ENCODE measurements at places on chromosomes 6 and 20. TPM values are rescaled to one million over a fixed set of nuclear protein-coding genes. Genes with fewer than 3 reads are reported as not detected.

Gene UQCC2
- 22.2 TPM for total RNA-seq

Gene OSER1
- 80.6 TPM for total RNA-seq

Gene TRIM27
- 42.2 TPM for total RNA-seq

Gene HCRTR2
- total RNA-seq, result not detected

Gene CD40
- total RNA-seq, result 18.2 TPM

Gene HSD17B8
- 13.7 TPM for total RNA-seq

Gene HIVEP2
- total RNA-seq, result 21.6 TPM

Gene ERMARD
- total RNA-seq, result 12.5 TPM

Gene SSTR4
- not detected for total RNA-seq

Gene IFNGR1
- 53.2 TPM for total RNA-seq

Gene KCNK5
- 7.9 TPM for total RNA-seq

Gene TBXT
- total RNA-seq, result 0.17 TPM

Gene LZTS3
- 17.1 TPM for total RNA-seq

Gene TSBP1
- total RNA-seq, result not detected

Gene GDAP1L1
- not detected for total RNA-seq

Gene OPRM1
- total RNA-seq, result 0.40 TPM

Gene FOXQ1
- total RNA-seq, result 2.5 TPM

Gene RAB44
- 1.2 TPM for total RNA-seq

DNA sequence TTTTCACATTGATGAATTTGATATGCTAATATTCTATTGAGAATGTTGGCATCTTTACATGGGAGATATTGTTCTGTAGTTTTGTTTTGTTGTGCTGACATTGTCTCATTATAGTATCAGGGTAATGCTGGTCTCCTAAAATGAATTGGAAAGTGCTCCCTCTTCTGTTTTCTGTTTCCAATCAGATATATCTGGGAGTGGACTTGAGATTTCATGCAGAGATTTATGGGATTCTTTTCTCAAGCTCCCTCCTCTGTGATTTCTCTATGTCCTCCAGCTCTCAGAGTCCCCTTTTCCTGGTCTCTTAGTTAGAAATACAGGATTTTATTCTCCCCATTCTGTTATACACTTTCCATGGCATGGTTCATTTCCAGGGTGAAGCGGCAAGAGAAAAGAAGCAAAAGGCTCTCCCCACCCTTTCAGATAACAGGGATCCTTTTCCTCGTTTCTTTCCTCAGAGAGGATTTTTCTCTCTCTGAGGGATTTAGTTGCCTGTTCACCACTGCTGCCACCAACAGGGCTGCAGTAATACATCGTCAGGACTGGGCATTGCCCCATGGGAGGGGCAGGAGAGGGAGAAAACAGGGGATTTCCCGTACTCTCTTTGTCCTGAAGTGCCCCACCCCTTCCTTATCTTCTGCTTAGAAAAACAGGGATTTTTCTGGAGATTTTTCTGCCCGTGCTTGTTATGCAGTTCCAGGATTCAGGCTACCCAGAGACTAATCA, 59.3 kb upstream of the STMND1 start:
- peak; percentile 26 for DNase-seq

DNA sequence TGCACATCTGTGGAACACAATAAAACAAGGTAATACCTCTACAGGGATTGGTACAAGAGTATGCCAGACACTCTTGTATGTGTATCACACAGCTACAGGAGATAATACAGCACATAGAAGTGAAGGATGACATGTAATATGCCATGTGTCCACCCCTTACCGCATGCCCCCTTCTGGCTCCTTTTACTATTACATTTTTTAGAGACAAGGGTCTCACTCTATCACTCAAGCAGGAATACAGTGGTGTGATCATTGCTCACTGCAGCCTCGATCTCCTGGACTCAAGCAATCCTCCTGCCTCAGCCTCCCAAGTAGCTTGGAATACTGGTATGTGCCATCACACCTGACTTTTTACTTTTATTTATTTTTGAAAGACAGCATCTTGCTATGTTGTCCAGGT, 4.2 kb upstream of the NCR3 start:
- DNase-seq, result no peak

DNA sequence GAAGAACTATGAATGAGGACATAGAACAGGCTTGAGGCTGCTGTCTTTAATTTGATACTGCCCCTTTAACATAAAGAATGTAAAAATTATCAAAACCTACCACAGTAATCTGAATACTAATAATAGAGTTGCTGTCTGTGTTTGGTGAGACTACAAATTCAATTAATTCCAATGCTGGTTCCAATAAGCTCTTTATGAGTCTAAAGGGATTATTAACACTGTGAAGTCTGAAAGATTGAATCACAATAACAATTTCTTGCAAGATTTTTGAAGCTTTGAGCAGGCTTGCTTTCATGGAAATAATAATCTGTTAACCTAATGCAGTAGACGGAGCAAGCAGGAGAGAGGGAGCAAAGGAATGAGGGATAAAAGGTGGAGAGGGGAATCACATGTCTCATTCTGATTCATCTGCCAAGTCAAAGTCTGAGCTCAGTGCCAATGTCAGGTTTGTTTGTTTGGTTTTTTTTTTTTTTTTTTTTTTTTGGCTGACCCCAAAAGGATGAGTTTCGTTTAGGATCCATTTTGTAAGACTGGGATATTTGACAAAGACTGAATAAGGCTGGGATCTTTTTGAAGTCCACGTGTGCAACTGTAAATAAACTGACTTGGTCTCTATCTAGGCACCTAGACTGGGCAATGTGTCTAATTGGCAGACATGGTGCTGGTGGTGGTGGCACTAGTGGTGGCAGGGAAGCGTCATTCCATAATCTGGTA, 211.6 kb downstream of the RNF144B start:
- DNase-seq, result no peak

- no peak for DNase-seq
Measured at GRCh38 chr20:61271312-61272231, 19.5 kb downstream of the CDH4 start.

- DNase-seq, result no peak
Measured at GRCh38 chr6:14620522-14620921, 502.9 kb downstream of the CD83 start.

DNA sequence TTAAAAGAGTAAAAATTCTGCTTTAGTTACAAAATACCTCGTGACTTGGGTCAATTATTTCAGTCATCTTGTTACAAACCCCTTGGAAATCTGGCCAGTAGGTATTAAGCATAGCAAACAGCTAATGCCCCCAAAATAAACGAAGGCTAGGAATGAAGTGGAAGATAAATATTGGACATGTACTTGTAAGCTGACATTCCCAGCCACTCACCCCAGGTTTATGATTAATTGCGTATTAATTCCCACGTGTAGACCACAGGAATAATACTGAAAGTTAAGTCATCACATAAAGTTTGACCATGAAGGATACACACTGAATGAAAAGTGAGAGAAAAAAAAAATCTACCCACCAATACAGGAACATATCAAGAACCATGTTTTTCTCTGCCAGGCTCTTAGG, 936.5 kb upstream of the ADGRB3 start:
- no peak for DNase-seq

GRCh38 chr20:60136645-60137401, 178.6 kb downstream of the CDH26 start:
- DNase-seq, result peak; percentile 39

GRCh38 chr20:54262671-54263070, 54.8 kb downstream of the PFDN4 start:
- no peak for DNase-seq

GRCh38 chr6:141445928-141446628, 686.6 kb upstream of the GJE1 start:
- DNase-seq, result no peak

- peak; percentile 86 for DNase-seq
Measured at GRCh38 chr6:106145741-106146227, 59.6 kb downstream of the PRDM1 start.

- DNase-seq, result no peak
Measured at GRCh38 chr20:45972500-45973183, 639 bp upstream of the ZNF335 start.

DNA sequence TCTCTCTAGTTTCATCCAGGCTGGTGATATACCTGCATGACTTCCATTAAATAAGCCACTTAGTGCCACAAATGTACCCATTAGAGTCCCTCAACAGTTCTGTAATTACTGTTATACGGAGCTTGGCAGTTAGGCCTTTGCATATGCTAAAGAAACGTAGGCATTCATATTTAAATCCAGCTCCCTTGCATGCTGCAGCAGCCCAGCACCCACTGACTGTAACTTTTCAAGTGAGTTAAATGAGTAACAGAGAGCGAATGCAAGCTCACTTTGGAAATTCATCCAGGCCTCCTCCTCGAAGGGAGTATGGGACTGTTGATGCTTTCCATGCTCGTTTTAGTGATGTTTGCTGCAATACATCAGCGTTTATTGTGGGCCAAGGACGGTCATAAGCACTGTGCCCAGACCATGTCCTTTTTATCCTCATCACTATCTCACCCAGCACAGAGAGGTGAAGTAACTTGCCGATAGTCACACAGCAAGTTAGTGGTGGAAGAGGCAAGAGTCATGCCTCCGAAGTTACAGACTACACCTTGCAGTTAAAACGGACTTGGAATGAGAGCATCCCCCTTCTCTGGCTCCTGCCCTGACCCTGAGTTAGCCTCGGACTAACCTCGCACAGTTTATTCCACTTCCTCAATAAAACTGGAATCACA, 179.4 kb upstream of the PDE10A start:
- peak; percentile 82 for DNase-seq

DNA sequence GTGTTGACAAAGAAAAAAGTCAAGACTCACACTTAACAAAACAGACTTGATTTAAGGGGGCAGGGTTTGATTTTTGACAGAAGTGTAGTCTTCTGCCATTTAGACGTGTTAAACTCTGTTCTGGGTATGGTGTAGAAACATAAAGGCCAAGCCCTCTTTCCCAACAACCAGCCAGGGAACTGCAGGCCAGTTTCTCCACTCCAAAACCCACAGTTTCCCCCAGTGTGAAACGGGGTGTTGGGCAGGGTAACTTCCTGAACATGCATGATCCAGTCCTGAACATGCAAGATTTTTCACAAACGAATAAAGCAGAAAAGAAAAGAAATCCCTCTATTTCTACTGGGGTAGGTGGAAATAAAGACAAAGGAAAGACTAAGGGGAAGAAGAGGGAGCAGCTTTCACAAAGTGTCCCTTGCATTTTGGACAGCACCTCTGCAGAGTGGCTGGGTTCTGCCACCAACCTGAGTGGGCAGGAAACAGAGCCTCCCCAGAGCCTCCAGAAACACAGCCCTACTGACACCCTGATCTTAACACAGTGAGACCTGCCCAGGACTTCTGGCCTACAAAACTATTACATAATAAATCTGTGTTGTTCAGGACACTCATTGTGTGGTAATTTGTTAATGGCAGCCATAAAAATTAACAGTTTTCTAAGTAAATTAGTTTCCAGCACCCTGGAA, 7.5 kb downstream of the APMAP start:
- no peak for DNase-seq

GRCh38 chr20:9476174-9476573, 38.2 kb upstream of the LAMP5 start:
- DNase-seq, result no peak

- DNase-seq, result no peak
Measured at GRCh38 chr20:57464642-57465211, 60.2 kb downstream of the CTCFL start.

- no peak for DNase-seq
Measured at GRCh38 chr6:157859775-157860504, 36.9 kb downstream of the SNX9 start.

GRCh38 chr20:1895674-1896483, 672 bp downstream of the SIRPA start:
- no peak for DNase-seq

DNA sequence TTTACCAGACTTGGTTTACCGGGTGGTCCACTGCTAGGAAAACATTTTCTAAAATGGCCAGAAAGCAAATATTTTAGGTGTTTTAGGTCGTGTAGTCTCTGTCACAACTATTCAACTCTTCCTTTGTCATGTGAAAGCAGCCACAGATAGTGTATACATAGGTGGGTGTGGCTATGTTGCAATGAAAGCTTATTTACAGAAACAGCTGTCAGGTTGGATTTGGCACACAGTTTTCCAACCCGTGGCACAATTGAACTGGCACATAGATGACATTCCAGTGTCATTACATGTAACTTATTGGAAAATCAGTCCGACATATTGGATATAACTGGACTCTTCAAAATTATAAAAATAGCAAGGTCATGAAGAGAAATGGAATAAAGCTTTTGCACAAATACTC, 68.9 kb upstream of the KCNQ5 start:
- DNase-seq, result no peak

GRCh38 chr20:12717061-12717460, 291.7 kb upstream of the SPTLC3 start:
- DNase-seq, result no peak

DNA sequence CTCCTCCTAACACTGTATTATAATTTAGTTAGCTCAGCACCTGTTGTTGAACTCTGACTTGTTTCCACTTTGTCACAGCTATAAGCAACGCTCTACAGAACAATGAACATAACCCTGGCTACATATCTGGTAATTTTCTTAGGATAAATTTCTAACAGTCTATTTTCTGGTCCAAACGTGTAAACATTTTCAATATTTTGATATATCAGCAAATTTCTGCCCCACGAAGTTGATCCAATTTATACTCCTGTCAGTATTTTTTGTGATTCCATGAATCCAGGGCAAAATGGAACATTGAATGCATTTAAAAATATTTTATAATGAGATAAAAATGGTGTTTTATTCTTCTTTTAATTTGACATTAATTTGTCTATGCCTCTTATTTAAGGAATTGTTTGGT, 448.5 kb upstream of the AGPAT4 start:
- no peak for DNase-seq

GRCh38 chr20:45765980-45766379, 25.7 kb downstream of the WFDC3 start:
- DNase-seq, result no peak

DNA sequence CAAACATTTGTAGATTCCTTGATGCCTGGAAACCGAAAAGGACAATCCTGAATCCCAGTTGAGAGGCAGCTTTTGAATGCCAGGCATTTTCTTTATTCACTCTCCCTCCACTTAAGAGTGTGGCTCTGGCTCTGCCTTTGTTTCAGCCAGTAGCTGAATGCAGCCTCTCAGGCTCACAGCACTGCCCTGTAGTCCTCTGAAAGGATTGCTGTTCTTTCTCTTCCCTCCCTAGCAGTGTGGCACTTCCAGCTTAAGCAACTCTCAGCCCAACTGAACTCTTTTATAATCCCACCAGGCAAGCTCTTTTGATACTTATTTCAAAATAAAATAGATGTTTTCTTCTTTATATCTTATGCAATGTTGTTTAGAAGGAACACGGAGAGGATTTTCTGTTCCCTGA, 415.6 kb downstream of the GJA1 start:
- no peak for DNase-seq

DNA sequence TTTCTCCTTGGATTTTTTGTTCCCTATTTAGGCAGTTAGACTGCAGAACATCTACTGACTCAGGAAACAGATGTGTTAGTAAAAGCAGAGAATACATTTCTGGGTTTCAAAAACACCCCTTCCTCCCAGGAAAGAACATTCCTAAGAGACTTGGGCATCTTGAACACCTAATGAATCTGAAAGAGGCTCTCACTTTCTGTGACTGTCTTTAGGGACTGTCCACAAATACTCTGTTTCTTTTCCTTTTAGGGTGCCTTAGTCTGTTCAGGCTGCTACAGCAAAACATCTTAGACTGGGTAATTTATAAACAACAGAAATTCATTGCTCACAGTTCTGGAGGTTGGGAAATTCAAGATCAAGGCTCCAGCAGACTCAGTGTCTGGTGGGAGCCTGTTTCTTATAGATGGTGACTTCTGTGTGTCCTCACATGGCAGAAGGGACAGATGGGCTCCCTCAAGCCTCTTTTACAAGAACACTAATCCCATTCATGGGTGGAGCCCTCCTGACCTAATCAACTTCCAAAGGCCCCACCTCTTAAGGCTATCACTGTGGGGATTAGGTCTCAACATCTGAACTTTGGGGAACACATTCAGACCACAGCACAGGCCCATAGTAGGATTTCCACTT, 19.4 kb upstream of the CCN5 start:
- DNase-seq, result no peak

GRCh38 chr6:19749722-19750121, 87.4 kb upstream of the ID4 start:
- no peak for DNase-seq
